ENCODE measurements at places on chromosomes 11 and 22.

DNA sequence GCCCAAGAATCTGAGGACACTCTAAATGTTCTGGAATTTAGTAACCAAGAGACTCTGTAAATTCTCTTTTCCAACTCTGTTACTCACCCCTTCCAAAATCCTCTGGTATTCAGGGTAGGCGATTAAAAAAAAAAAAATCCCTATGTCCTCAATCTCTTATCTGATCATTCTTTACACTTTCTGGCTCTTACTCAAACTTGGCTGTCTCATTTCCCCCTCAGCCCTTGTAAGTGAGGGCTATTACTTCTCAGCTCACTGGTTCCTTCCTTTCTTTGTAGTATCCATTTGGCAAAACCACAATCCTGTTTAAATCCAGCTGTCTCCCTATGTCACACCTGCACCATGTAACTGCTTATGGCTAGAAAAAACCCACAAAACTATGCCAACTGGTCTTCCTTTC, 12.7 kb upstream of the MSANTD2 start:
- DNase-seq: no peak

DNA sequence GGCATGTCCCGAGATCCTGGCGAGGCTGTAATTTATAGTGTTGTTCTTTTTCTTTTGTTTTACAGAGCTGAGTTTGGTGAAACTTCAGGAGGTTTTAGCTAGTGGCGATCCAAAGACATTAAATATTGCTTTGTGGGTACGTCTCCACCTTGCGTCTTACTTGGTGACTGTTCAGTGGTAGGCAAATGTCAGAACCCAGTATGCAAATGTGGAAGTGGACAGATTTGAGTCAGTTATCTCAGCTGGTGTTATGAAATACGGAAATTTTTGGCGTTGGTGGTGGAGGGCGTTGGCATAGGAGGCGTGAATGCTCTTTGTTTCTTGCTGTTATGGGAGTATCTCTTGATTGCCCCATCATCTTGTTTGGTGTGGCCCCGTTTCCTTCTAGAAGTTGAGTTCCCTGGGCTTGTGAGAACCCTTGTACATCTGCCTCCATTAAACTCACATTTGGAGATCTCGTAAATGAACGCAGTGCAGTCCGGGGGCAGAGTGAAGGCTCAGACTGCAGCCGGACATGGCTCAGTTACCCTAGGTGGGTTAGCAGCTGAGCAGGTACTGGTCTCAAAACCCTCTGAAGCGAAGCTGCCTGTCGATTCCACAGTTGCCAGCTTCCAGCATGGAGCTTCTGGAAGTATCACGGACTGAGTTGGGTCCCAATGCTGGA, 39.9 kb downstream of the PTPRJ start:
- no peak for DNase-seq

- peak; percentile 86 for DNase-seq
These were observed 178.8 kb downstream of the IGLL1 start for GRCh38 chr22:23401111-23401909.

DNA sequence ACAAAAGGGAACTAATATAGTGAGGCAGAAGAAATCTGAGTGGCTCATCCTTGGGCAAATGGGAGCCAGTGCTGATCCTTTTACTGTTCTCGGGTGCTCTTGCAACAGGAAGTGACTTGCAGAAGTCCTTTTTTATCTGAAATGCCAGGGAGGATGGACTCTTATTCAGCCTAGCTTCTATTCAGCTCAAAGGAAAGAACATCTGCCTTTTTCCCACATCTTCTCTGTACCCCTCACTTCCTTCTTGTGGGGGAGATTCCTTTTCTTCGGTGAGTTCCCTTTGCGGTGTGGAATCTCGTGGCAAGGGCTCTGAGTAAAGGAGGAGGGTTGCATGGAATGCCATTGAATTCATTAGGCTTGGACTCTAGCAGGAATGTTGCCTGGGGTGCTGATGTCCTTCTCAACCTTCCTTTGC, 76.2 kb downstream of the ZBTB16 start:
- no peak for DNase-seq

- peak; percentile 33 for DNase-seq
These were observed 518.7 kb downstream of the NTM start for GRCh38 chr11:131889146-131889577.

DNA sequence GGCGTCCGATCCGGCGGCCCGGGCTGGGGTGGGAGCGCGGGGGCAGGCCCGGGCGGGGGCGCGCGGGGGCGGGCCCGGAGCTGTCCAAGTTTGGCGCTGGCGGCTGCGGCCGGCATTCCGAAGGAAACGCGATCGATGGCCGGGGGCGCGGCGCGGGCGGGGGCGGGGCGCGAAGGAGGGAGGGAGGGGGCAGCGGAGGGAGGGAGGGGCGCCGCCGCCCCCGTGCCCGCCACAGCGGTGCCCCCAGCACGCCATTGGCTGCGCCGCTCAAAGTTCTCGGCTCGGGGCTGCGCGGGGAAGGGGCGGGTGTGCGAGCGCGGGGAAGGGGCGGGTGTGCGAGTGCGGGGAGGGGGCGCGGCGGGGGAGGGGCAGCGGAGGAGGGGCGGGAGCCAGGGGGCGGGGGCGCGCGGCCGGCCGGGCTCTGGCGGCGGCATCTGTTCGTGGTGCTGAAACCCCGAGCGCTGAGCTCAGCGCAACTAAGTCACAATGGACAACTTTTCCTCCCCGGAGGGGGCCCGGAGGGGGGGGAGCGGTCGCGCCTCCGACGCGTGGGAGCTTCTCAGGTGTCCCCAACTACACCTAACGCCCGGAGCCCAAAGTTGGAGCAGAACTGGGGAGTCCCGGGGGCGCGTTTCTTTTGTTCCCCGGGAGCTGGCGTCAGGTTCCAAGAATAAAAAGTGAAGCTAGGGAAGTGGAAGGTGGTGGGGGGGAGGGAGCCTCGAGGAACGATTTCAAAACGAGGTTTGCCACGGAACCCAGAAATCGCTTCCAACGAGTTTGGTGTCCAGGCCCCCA, 2.2 kb downstream of the PHF21B start:
- DNase-seq: peak; percentile 45

- no peak for DNase-seq
These were observed 35.1 kb downstream of the FBLN1 start for GRCh38 chr22:45537734-45538181.

- no peak for DNase-seq
These were observed 5.2 kb downstream of the CRYBB1 start for GRCh38 chr22:26612652-26613051.

DNA sequence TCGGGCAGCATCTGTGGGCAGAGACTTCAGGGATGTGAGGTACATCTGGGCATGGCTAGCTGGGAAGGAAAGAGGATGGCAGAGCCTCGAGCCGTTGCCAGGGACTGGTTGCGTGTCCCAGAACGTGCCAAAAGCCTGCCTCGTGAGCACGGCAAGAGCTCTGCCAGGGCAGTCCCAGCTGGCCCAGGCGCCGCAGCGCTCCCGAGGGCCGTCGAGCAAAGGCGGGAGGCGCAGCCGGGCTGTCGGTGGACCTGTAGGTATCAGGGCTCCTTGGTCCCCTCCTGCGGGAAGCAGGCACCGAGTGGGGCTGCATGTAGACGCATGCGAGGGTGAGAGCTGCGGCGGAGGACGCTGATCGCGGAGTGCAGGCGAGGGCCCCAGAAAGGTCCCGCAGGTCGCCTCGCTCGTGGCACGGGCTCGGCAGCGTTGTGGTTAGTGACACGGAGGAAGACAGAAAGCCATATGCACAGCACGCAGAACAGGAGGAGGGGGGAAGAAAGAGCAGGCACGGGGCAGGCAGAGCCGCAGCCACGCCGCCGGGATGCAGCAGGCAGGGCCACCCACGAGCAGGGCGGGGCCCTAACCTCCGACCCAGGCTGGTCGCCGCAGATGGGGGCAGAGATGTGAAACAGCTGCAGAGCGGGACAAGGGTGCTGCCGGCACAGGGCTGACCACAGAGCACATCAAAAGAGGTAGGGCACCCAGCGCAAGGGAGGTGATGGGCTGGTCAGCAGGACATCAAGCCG, 18.0 kb downstream of the LSP1 start:
- no peak for DNase-seq

- no peak for DNase-seq
These were observed 18.1 kb downstream of the PACSIN2 start for GRCh38 chr22:42996646-42997365.

GRCh38 chr11:47616726-47617416, 22.7 kb upstream of the C1QTNF4 start:
- DNase-seq: peak; percentile 40

GRCh38 chr11:44427432-44427831, 117.5 kb upstream of the ALX4 start:
- DNase-seq: peak; percentile 17

- DNase-seq: no peak
These were observed 30.1 kb downstream of the TSPAN4 start for GRCh38 chr11:872799-873198.

DNA sequence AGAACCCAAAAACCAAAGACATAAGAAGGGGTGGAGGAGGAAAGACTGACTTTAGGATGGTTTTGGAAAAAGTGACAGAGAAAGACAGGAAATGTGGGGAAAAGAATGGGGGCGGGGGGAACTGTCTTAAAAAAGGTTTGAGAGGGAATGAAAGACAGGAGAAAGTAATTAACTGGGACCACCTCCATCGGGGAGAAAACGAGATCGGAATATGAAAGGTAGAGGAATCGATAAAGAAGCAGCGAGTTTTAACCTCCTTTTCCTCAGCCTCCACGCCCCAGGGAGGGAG, 524 bp downstream of the MTMR2 start:
- no peak for DNase-seq

- no peak for DNase-seq
These were observed 22.4 kb downstream of the SNAP29 start for GRCh38 chr22:20881231-20881630.

DNA sequence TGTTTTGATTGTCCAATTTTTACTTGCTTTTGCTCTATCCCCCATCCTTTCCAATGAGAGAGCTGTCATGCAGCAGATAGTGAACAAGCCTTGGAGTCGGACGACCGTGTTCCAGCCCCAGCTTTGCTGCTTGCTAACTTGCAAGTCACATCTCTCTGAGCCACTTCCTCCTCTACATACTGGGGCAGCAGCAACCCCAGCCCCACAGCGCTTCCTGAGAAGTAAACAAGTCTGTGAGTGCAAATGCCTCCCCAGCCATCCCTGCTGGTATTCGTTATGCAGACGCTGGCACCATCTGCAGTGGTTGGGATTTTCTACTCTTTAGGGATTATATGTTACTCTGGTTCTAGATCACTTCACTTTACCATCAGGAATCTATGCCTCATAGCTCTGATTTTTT, 35.0 kb downstream of the TPBGL start:
- no peak for DNase-seq

- no peak for DNase-seq
These were observed 132.2 kb upstream of the CTSC start for GRCh38 chr11:88469561-88470225.

DNA sequence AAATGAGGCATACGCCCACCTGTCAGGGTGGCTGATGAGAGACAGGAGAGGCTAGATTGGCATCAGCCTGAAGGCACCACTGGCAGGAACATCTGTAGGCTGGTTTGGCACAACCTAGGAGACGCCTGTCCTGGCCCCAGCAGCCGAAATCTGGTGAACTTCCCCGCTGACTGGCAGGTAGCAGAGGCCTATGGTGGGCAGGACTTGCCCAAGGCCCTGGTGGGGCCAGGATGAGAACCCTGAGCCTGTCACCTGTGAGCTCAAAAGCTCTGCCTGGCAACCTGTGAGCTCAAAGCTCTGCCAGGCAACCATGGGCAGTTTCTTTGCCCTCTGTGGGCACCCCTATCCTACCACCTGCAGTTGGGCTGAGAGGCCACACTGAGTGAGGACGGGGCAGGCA, 2.5 kb downstream of the DERL3 start:
- DNase-seq: no peak

DNA sequence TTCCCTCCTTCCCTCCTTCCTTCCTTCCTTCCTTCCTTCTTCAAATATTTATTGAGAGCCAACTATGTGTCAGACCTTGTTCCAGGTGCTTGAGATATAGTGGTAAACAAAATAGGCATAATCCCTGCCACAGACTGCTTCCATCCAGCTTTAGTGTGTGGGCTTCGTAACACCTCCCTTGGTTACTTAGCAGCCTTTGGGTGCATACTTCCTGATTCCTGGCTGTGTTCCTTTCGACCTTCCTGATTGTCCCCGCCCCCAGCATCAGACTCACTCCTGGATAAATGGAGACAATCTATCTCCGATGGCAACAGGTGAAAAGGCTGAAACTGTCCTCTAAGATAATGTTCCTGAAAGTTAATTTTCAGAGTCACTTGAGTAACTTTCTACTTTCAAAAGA, 13.5 kb downstream of the CCDC81 start:
- DNase-seq: no peak

- no peak for DNase-seq
These were observed 7.2 kb downstream of the TRPT1 start for GRCh38 chr11:64218628-64219353.

Measured in ACHN (cell line).